ENCODE measurements at places on chromosomes 2 and 18.

GRCh38 chr2:9332136-9332852, 91.0 kb downstream of the ITGB1BP1 start:
- no peak for DNase-seq

DNA sequence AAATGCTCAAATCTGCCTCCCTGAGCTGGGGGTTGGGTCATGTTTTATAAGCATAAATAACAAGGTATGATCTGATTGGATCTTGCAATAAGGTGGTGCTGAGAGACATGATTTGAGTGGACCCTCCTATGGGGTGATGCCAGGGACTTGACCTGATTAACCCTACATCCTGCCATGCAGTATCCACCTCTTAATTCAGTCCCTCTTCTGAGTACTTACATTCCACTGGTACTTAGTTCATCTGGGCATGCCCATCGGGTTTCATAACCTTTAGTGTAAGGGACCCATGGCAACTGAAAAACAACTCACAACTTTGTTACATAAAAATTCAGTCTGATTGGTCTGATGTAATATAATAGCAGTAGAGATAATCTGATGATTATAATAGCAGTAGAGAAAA, 397.9 kb upstream of the HNMT start:
- DNase-seq: no peak

DNA sequence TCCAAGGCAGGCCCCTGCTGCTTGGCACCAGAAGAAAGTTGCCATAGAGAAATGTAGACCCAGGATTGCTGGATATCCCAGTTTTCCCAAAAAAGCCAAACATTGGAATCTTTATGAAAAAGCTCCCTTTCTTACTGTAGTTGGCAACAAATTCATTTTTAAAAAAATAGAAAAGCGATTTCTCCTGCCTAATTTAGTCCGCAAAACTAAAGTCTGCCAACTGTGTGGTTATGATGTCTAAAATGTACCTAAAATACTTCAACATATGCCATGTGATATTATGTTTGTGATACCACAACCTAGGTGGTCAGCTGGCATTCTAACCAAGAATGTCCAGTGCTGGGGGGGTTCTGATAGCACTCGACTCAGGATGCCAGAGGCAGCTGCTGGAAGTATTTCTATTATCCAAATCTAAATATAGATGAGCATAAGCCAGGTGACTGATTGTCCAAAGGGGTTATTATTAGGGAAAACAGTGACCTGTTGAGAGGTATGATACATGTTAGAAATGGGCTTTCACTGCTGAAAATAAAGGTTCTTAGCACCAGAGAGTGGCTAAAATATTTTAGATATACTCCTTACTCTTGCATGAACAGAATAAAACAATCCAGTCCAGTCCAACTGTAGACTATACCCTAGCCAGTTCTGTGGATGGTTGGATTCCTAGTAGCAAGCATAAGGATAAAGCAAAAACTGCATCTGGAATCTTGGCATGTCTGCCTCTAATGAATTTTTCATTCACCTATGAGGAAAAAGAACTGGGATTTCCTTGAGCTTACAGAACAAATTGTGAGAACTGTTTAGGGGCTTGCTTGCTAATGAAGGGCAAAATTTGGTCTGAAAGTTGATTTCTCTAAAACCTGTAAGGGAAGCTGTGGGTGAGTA, 101.7 kb downstream of the STK39 start:
- DNase-seq: no peak

- no peak for DNase-seq
Observed at GRCh38 chr2:158544998-158545397, 88.2 kb downstream of the PKP4 start.

GRCh38 chr18:46711444-46711863, 45.4 kb downstream of the ST8SIA5 start:
- no peak for DNase-seq

- DNase-seq: no peak
Observed at GRCh38 chr2:106963156-106963555, 77.2 kb upstream of the ST6GAL2 start.

DNA sequence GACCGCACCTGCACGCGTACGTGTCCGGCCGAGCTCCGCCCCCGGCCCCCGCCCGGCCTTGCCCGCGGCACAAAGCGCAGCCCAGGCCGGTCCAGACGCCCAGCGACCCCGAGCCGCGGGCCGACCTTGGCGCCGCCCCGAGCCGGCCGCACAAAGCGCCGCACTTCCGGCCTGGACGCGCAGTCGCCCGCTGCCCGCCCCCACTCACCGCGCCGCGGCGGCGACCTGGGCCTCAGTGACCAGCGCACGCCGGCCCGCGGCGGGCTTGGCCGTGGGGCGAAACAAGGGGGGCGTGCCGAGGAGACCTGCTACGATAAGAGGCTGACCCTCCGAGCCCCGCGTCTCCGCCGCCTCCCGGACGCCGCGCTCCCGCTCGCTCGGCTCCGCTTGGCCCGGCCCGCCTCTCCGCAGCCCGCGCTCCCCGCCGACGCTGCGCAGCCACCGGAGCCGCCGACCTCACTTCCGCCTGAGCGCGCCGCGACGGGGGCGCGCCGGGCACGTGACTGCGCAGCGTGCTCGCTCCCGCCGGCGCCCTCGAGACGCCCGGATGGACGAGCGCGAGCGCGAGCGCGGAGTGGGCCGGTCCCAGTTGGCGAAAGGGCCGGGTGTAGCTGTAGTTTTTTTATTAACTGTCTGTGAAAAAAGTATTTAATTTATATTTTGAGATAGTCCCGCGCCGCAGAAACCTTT, at the start of gene FAM168B:
Gene FAM168B (minus strand): TSS at position 455 of the 690 bp plus-strand sequence. CDS start 10,814 bp downstream, outside the sequence.
- peak; percentile 58 for DNase-seq

GRCh38 chr2:120565929-120566328, 169.7 kb upstream of the GLI2 start:
- DNase-seq: no peak

DNA sequence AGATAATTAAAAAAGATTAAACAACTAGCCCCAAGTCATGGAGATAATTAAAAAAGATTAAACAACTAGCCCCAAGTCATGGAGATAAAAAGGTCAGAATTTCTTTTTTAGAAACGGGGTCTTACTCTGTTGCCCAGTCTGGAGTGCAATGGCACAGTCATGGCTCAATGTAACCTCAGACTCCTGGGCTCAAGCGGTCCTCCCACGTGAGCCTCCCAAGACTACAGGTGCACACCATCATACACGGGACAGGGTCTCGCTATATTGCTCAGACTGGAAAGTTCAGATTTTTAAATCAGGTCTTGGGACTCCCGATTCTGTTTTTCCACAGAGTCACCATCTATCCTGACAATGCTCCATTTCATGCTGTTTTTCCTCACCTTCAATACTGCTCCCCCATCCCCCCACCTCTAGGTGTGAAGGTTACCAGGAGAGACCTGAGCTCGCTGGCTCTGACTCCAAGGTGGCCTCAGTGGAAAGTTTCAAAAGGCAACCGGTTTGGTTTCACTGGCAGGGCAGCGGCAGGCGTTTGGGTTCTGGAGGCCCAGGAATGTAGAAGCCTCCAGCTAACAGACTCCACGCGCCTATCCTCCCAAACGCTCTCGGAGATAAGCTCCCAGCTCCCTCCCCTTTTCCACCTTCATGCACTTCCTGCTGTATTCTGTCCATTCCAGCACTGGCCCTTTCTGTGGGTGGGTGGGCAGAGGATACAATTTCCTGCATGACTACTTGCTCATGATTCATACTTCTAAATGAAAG, 2.9 kb upstream of the SEMA4C start:
- no peak for DNase-seq

DNA sequence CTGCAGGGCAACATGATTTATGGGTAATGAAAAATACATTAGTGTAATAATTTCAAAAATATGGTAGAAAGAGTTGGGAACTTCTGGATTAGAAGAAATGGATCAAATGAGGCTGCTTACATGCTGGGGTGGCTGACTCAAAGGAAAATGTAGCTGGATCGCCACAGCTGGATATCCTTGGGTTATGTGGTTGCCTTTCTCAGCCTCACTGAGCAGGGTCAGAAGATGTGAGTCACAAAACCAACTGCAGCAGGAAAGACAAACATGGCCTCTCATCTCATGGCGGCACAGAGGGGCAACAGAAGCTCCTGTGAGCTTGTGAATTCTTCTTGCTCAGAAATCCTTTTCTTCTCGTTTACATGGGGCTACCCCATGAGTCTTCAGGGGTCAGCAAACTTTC, 317.1 kb upstream of the SPRED2 start:
- no peak for DNase-seq

GRCh38 chr2:234348081-234348480, 148.8 kb downstream of the ARL4C start:
- no peak for DNase-seq

GRCh38 chr2:29811378-29811777, 110.0 kb downstream of the ALK start:
- no peak for DNase-seq

GRCh38 chr2:10346929-10347561, 44.3 kb downstream of the HPCAL1 start:
- no peak for DNase-seq

- DNase-seq: no peak
Observed at GRCh38 chr18:23578067-23578701, 8.1 kb downstream of the NPC1 start.

DNA sequence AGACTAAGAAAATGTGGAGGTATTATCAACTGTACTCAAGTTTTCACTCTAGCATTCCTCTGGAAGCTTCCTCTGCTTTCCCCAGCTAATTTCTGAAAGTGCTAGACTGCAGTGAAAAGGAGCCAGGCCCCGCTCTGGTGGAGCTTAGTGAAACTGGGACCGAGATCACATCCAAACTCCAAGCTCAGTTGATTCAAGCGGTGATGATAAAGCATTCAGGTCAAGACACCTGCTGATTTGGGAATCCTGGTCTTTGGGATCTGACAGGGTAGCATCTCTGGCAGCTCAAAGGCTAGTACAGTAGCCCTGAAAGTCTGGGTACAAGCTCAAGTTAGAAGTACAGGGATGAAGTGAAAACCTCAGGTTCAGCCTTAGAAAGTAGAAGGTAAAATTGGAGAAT, 120.2 kb upstream of the CRIM1 start:
- DNase-seq: no peak

GRCh38 chr2:192005211-192005610, 158.3 kb upstream of the CAVIN2 start:
- no peak for DNase-seq

DNA sequence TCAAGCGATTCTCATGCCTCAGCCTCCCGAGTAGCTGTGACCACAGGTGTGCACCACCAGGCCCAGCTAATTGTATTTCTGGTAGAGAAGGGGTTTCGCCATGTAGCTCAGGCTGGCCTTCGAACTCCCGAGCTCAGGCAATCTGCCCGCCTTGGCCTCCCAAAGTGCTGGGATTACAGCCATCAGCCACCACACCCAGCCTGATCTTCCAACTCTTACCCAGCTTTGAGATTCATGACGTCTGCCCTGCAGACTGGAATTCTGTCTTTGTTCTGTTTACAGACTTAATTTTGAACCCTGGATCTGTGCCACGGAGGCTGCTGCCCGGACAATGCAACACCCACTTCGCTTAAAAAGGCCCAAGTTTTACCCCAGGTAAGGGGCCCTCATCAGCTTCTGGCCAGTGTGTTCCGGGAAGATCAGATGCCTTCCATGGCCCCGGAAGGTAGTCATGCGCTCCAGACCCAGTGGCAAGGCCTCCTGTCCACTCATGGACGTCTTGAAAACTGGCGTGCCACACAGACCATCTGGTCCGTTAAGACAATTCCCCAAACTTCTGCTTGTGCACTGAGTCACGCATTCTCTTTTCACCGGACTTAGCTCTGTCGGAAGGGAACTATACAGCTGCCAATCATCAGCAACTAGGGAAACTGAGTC, 5.5 kb downstream of the PXDN start:
- no peak for DNase-seq

GRCh38 chr18:45566025-45566740, 49.1 kb upstream of the SLC14A2 start:
- DNase-seq: no peak
